ENCODE measurements at places on chromosomes 2 and 18.

DNA sequence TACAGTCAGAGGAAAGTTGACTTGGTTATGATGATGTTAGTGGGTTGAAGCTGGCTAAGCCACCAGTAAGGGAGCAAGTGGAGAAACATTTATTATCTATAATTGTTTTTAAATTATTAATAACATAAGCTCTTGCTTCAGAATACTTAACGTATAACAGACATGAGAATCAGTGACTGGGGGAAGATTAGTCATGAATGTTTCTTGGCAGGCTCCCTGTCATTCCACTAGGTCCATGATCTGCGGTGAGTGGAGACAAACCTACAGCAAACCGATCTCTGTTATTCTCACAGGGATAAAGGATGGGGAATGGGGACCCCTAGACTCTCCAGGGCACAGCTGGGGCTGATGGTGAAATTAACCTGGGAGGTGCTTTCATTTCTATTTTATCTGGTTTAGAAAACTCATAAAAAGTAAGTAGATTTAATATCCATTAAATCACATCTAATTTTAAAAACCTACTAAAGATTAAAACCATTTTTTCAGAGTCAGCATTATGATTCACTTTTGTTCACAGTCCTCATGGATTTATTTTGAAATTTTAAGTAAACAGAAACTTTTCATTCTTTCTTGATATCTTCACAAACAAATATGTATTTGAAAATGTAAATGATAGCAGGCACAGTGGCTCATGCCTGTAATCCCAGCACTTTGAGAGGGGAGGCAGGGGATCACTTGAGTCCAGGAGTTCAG is 420.3 kb downstream of the PTPRM start:
- DNase-seq: no peak

DNA sequence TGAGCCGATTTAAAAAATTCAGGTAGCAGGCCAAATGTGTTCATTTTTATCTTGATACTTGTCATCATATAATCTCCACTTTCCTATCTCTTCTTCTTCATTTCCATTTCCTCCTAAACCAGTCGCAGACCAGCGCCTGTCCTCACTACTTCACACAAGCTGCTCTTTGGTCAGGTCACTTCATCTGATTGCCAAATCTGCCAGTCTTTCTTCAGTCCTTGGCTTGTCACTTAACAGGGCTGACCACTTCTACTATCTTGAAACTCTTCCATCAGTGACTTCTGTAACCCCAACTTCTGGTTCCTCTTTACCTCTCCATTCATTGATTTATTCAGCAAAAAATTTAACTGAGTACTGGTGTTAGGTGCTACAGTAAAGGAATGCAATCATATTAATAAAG is 18.0 kb upstream of the SPRED2 start:
- DNase-seq: no peak

DNA sequence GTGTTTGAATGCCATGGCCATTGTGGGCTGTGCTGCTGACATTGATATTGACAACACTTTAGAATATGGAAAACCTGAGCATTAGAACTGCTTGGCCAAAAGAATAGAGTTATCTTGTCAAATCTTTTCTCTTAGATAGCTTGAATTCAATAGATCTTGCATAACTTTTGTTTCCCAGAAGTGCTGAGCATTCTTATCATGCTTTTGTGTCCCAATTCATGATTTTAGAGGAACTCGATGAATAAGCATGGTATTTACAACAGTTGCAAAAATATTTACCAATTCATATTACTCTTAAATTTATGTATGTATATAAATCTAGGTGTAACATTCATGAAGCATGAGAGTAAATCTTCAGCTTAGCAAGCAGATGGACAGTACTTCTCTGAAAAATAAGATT is 508.0 kb downstream of the BCL11A start:
- DNase-seq: no peak

DNA sequence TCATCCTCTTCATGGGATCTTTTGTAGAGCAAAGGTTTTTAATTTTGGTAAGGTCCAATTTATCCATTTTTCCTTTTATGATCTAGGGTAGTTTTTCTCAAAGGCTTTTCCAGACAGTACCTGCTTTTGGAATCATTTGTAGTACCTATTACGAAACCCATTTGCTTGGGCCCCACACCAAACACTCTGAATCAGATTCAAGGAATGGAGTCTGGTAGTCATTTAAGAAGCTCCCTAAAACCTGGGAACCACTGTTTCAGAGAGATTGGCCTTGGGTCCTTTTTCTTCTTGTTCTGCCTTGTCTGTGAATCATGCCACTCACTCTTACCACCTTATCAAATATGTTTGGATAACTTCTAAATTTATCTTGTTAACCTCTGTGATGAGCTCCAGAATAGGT is 40.3 kb downstream of the OSBPL6 start:
- no peak for DNase-seq

DNA sequence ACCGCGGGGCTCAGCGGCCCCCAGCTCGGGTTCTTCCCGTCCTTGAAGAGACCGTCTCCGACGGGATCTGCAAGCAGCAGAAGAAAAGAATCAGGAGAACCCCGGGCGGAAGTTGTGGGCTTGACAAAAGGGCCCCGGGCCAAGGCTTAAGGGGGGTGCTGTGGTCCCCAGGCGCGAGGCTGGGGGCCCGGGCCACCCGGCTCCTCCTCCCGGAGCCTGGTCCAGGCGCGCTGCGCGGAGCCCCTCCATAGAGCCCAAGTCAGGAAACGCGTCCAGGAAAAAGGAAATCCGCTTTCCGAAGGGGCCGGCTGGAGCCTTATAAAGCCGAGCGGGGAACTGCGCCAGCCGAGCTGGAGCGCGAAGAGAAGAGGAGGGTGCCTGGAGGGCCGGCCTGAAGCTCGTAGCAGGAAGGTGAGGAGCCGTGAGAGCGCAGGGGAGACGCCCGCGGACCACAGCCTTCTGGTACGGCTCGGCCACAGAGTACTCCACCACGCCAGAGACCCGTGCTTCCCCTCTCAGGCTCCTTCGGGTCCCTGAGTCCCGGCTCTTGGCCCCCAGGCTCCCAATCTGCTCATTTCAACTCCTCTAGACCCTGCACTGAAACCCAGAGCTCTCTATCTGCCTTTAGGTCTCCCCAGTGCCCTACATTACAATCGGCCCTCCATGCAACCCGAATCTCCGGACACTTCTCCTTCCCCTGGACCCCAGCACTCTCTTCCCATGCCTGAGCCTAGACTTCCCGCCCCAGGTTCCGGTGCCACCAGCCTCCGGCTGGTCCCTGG is 554 bp downstream of the FEV start:
- no peak for DNase-seq
